Amniotic stem cell (primary cell): ENCODE measurements at places on chromosomes 3 and 15.

GRCh38 chr3:48897460-48898376 lies 964 bp downstream of the SLC25A20 start:
- no peak for DNase-seq

DNA sequence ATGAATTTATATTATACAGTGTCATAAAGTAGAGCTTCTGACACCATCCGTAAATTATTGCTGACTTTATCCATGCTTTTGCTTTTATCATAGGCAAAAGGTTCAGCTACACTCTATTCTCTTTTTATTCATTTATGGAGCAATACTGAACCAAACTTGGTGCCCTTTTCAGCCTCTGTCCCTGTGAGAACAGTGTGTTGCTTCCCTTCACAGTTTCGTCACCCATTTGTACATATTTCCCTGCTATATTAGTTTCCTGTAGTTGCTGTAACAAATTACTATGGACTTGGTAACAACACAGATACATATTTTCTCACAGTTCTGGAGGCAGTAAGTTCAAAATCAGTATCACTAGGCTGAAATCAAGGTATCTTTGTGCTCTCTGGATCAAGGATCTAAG lies 2.8 kb upstream of the RPL24 start:
- no peak for DNase-seq

GRCh38 chr3:66703501-66703900 lies 202.7 kb upstream of the LRIG1 start:
- no peak for DNase-seq

DNA sequence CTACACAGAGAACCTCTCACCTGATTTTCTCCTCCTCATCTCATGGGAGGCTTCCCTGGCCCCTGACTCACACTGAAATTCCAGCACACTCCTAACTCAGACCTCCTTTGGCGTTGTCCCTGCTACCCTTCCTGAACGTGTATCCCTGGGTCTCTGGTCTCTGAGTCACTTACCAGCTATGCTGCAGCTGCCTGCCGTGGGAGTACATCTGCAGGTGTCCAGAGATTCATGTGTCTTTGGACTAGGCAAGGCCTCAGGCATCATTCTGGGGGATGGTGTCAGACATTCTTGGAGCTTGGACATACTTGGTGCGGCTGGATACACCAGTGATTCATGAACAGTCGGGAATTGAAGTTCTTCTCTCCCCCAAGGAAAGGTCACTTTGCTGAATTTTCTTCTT lies 148.8 kb upstream of the TRIM42 start:
- no peak for DNase-seq

DNA sequence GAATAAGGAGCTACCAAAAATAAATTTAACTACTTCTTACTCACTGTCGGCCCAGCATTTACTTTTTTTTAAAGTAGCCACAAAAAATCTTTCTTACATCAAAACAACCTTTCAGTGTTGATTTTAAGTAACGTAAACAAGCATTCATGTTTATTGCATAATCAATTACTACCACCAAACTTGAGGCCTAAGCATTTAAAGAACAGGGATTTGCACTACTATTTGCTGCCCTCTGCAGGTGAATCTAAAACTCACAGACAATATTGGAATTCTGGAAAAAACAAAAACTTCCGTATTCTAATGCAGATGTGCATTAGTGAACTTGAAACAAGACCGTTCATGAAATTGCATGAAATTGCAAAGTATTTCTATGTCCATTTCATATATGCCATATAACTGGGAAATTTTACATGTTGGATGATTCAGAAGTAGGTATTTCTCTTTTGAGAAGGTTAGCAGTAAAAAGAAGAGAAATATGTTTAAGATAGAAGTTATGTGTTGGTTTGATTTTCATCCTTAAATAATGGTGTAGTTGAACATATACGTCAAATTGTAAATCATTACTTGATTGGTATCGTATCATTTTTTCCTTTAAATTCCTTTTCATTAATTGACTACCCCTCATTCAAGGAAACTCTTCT lies 55.6 kb downstream of the CGGBP1 start:
- DNase-seq: no peak

- no peak for DNase-seq
Measured at GRCh38 chr3:151751161-151751560, 17.4 kb downstream of the AADACL2 start.

- DNase-seq: no peak
Measured at GRCh38 chr3:188465311-188465710, 311.4 kb downstream of the LPP start.

- DNase-seq: peak; percentile 15
Measured at GRCh38 chr3:124168271-124168670, 176.3 kb upstream of the ROPN1 start.

GRCh38 chr15:41501191-41501917 lies 7.7 kb downstream of the ITPKA start:
- no peak for DNase-seq

GRCh38 chr3:61569856-61570580 lies 8.6 kb downstream of the PTPRG start:
- no peak for DNase-seq

- DNase-seq: no peak
Measured at GRCh38 chr3:189455641-189456417, 175.4 kb upstream of the TP63 start.

DNA sequence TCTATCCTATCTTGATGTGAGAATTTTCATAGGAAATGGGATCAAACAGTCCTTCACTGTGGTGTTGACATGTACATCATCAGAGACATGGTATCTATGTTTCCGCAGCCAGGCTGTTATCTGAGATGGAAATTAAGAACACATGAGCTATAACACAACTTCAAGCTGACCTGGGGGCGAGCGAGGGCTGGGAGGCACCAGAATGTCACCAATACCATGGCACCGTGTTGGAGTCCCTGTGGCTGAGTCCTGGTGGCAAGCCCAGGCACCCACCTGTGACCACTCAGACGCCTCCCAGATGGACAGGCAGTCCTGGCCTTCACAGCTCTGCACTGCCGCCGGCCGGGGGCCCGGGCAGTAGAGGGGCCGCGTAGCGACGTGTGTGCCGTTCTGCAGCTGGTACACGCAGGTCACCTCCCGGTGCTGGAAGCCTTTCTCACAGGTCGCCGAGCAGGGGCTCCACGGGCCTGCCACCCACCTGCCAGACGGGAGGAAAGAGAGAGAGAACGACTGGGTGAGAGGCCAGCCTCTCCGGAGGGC lies 263.9 kb upstream of the LYSMD4 start:
- no peak for DNase-seq

DNA sequence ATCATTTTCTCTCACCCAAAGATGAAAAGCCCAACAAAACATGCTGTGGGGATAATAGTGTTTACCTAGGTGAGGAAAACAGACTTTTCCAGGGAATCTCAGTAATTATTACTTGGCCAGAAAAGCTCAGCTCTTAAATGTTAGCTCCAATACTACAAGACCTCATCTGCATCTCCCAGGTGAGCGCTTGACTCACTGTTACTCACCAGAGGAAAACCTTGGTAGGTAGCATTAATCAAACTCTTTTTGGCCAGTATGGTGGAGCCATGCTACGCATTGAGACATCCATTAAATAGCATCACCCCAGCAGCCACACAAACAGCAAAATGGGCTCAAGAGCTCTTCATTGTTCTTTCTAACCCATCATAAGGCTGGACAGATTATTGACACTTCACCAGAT lies 99.0 kb downstream of the TIGIT start:
- no peak for DNase-seq

DNA sequence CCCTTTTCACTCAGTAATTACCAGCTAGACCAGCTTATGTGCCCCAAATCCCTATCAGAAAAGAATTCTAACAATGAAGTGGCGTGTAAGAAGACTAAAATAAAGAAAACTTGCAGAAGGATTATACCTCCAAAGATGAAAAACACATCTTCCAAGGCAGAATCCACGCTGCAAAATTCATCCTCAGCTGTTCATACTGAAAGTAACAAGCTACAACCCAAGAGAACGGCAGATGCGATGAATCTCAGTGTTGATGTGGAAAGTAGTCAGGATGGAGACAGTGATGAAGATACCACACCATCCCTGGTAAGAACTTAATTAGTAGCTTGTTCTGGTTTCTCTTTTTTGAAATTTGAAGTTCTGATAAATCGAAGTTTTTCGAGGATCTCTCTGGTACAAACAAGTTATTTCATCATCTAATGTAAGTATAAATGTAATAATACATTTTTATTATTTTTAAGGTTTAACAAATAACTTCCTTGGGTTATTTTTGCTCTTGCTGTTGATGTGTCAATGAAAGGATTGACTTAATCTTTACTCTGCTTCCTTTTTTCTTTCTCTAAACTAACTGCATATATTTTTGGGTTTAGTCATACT lies 1.4 kb downstream of the WDR76 start:
- no peak for DNase-seq

- no peak for DNase-seq
Measured at GRCh38 chr3:133362539-133362938, 37.3 kb upstream of the BFSP2 start.

GRCh38 chr3:38214560-38214959 lies 49.2 kb downstream of the OXSR1 start:
- no peak for DNase-seq

DNA sequence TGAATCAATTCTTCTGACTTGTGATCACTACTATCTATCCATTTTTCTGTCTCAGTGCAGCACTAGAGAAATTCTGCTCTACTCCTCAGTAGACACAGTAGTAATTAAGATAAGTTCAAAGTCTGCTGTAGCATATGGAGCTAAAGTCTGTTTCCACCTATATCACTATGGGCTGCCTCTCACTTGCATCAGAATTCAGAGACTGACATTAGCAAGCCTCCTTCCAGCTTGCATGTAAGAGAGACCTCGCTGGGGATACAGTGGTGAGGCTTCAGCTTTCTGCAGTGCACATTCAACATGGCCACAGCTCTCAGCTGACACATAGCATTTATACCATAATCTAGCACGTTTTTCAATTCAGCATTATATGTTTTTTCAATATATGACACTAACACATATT lies 217.0 kb downstream of the PLOD2 start:
- DNase-seq: no peak

- no peak for DNase-seq
Measured at GRCh38 chr3:133757701-133758567, 11.7 kb downstream of the TF start.

DNA sequence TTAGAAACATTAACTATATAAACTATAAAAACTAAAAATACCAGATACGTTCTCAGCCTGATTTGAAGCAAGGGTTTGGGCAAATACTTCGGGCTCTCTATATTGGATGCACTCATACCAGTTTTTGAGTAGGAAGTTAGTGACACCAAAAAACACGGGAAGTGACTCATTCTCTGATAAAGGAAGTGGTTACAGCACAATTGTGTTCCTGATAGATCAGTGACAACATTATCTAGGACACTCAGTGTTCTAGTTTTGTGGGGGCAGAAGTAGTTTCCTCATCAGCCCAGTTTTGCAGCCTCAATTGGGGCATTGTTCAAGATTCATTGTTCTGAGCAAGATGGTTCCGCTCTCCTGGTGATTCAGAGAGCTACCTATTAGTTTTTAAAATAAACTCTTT lies 469.6 kb upstream of the DPPA4 start:
- DNase-seq: no peak

DNA sequence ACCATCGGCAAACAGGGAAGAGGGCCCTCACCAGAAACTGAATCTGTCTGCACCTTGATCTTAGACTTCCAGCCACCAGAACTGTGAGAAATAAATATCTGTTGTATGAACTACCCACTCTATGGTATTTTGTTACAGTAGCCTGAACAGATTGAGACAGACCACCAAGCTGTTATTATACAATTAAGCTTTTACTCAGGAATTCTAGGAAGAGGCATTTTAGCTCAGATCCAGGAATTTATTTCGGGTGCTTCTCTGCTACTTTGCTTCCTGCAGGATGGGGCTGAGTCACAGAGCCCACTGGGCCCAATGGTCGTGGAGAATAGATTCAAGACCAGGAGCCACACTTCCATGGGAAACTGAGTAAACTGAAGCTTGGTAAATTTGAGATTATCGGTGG lies 145.5 kb upstream of the PFN2 start:
- DNase-seq: no peak

DNA sequence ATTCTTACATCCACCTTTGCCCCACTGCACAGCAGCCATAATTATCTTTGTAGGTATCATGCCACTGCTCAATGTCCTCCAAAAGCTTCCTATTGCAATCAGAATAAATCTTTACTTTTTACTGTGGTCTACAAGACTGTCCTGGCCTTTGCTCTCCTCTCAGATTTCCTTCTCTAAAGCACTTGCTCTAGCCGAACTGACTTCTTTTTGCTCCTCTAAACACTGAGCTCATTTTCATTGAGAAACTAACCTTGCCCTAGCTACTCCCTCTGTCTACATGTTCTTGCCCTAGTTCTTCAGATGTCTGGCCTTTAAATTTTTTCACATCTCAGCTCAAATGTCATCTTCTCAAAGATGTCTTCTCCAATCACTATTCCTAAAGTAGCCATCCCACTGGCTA lies 342.8 kb downstream of the TBC1D5 start:
- no peak for DNase-seq

DNA sequence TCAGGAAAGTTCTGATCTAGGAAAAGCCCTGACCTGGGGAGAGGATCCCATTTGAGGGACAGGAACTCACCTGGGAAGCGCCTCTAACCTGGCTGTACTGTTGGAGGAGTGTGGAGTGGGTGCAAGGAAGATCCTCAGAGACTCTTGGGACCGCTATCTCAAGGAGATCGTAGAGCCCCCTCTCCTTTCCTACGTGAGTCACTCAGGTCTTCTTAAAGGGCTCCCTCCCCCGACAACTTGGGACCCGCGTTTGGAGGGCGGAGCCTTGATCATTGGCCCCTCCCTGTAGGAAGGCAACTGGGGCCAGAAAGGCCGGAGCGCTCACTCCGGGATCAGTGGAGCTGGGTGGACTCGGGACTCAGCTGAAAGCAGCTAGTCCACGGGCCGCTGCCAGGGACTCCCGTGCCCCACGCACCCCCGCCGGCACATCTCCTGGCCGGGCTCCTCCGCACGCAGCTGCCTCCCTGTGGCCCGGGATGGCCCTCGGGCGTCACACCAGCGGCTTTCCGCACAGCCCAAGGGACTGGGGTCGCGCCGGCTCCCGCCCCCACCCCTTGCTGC lies 520 bp downstream of the SLC26A6 start:
- DNase-seq: no peak

- DNase-seq: no peak
Measured at GRCh38 chr3:115381573-115381912, 234.5 kb upstream of the ZBTB20 start.

DNA sequence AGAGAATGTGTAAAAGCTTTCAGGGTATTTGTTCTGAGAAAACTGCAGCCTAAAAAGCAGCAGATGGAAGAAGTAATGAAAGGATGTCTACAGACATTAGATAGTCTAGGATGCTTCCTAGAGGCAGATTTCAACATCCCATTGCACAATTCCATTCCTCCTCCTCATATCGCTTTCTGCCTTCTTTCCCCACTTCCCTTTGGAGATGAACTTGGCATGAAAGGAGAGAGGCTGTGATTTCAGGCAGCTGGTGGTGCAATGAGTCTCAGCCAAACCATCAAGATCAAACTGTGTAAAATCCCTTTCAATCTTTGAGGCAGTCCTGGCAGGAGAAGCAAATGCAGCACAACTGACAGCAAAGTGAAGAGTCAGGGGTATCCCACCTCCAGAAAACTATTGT lies 438.7 kb upstream of the KCNMB2 start:
- DNase-seq: no peak

- DNase-seq: no peak
Measured at GRCh38 chr15:99451484-99451883, 114.3 kb upstream of the MEF2A start.
